ENCODE measurements at places on chromosomes 6 and 20.

- no peak for DNase-seq
Measured at GRCh38 chr6:49664817-49665216, 28.2 kb upstream of the RHAG start.

DNA sequence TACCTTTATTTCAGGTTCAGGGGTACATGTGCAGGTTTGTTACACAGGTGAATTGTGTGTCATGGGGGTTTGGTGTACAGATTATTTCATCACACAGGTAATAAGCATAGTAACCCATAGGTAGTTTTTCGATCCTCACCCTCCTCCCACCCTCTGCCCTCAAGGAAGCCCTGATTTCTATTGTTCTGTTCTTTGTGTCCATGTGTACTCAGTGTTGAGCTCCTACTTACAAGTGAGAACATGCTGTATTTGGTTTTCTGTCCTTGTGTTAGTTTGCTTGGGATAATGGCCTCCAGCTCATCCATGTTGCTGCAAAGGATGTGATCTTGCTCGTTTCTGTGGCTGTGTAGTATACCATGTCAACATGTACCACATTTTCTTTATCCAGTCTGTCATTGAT is 66.0 kb downstream of the STK4 start:
- DNase-seq: no peak

GRCh38 chr20:14491436-14491835 is 154.0 kb upstream of the FLRT3 start:
- no peak for DNase-seq

GRCh38 chr6:52598123-52598823 is 21.4 kb upstream of the TRAM2 start:
- DNase-seq: peak; percentile 75
